ENCODE measurements at places on chromosomes 1 and 21.

DNA sequence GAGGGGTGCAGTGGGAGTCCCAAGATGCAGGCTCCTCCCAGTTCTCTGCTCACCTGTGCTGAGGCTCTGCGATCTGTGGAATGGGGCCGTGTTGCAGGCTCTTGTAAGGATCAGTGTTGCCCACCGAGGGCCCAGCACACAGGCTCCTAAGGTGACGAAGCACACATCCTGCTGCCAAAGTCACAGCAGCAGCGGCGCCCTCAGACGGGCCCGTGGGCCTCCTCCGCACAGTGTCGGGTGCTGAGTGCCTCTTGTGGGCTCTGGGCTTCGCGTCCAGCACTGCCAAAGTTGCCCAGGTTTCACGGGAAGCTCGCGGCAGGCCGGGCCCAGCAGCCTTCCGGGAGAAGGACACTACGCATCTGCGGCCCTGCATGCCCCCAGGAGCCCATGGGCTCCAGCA lies 72.1 kb upstream of the ABCG1 start:
- no peak for DNase-seq

- DNase-seq, result no peak
These were observed 1.1 kb upstream of the EDN2 start for GRCh38 chr1:41485605-41486004.

DNA sequence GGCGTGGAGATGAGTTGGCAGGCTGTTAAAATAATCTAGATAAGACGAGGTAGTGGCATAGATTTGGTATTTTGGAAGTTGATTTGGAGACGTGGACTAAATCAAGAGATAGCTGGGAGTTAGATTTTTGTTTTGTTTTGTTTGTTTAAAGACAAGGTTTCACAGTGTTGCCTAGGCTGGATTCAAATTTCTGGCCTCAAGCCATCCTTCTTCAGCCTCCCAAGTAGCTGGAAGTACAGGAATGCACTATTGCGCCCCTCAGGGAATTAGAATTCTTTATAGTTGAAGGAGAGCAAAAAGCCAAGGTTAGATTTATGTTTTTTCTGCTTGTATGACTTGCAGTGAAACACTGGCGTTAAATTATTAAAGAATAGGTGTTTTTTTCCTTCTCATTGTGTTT lies 22.3 kb upstream of the SNRPE start:
- peak; percentile 65 for DNase-seq

DNA sequence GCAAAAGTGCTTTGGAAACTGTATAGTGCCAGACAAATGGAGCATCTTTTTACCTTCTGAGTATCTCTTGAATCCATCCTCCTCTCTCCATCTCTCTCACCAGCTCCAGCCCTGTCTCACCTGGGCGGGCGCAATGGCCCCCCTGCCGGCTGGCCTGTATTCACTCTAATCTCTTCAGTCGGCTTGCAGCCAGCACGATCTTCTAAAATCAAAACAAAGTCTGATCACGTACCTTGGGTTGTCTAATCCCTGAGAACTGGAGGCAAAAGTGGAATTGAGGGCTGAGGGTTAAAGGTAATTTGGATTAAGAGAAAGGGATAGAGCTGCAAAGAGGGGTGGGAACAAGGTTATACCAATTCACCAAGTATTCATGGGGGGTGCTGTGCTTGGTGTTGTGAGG lies 46.0 kb upstream of the LRRN2 start:
- no peak for DNase-seq

DNA sequence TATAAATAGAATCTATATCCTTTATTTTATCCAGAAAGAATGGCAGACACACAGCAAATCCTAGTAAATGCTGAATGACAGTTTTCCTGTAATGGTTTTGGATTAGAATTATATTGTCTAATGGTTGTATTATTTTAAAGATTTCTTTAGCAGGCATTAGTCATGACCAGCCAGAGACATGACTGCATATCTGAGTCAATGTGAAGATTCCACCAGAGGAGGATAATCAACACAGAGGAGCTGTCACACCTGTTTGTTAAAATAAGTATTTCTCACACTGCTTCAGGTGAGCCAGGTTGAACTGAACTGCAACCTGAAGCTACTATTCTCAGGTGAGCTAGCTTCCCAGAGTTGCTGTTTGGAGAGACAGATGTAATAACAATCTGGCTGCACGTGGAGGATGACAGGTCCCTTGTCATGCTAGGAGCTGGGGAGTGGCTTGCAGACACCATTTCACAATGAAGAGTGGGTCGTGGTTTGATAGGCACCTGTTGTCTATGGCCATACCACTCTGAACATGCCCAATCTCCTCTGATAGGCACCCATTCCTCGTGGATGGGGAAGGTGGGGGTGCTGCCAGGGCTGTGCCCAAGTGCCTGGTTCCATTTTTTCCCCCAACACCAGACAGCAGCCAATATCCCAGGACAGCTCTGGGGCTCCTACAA lies 94.3 kb downstream of the KCNJ6 start:
- no peak for DNase-seq

GRCh38 chr1:172398970-172399755 lies 21.3 kb upstream of the C1orf105 start:
- DNase-seq, result peak; percentile 88

- DNase-seq, result no peak
These were observed 2102.9 kb downstream of the NCAM2 start for GRCh38 chr21:23101111-23101510.

- peak; percentile 15 for DNase-seq
These were observed 142.5 kb downstream of the TIAM1 start for GRCh38 chr21:31201548-31201947.

GRCh38 chr1:22315315-22316078 lies 136.2 kb upstream of the ZBTB40 start:
- no peak for DNase-seq

DNA sequence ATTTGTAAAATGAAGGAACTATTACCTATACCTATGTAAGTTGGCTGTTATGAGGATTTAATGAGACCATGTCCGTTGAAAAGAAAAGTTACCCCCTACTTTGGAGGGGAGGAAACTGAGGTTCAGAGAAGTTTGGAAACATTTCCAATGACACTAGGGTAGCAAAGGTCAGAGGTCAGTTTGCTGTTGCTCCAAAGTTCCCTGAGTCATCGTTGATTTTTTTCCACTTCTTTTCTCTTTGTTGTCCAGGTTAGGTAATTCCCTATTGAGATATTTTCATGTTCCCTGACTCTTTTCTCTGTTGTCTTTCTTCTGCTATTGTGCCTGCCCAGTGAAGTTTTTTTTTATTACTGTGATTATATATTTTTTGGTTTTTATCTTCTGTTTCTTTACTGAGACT lies 213.8 kb upstream of the C1orf174 start:
- DNase-seq, result no peak

Measured in A673 (cell line).